ENCODE measurements at places on chromosomes 3 and 15.

GRCh38 chr15:89034305-89034704 lies 54.0 kb upstream of the ABHD2 start:
- no peak for DNase-seq

DNA sequence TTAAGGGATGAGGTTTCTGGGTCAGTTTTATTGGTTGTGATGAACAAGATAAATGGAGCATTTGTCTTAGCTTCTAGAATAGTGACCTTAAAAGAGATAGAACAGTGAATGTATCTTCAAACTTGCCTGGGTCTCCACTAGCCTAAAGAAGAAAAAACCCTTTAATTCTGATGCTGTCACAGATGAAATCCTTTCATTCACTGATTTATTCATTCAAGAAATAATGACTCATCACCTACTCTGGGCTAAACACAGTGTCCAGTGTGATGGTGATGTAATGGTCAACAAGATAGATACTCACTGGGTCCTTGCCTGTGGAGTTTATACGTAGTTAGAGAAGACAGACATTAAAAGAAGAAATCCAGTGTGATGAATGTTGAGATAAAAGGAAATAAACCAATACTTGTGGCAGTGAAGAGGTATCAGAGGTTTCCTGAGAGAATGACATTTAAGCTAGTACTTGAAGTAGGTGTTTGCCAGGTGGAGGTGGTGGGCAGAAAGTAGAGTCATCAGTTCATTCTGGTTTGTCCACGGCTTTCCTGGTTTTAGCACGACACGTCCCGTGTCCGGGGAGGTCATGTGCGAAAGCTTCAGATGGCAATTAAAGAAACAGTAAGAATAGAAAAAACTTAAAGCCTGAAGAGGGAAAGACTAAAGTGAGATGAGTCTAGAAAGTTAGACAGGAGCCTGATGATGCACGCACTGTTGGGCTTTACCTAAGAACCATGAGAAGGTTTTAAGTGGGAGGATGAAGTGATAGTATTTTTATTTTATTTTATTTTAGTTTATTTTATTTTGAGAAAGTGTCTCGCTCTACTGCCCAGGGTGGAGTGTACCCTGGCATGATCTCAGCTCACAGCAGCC lies 18.5 kb downstream of the PAK2 start:
- no peak for DNase-seq

DNA sequence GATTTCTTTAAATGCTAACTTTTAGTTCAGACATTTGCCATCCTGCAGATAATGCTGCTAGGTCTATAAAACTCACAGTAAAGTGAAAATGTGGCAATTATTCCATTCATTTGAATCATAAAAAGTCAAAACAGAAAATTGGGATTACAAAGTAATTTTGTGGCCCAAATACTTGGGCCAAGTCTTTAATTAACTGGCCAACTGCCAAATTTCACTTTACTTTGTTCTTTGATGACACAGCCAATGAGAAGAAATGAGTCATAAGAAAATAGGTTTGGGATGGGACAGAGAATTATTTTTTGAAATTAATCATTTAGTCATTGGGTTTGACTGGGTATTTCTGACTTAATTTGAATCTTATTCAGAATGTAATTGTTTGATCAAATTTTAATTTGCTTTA lies 89.8 kb upstream of the SLC2A2 start:
- DNase-seq: no peak

- no peak for DNase-seq
These were observed 20.3 kb upstream of the FRMD4B start for GRCh38 chr3:69406163-69406562.

DNA sequence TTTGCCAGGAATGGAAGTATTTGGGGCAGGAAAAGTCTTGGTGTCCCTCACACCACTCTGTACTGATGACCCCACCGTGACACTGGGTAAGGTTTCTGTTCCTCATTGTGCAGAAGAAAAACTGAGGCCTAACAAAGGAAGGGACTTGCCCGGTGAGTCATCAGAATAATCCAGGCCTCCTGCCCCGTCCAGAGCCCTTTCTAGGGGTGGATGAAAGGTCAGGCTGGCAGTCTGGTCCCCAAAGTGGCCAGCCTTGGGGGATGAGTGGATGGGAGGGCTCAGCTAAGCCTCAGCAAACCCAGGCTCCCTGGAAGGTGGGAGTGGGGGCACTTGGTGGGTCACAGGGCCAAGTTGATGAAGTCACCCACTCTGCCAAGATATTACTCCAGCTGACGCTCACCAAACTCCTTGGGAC lies 2.3 kb upstream of the DNAH1 start:
- DNase-seq: no peak

All from epithelial cell of prostate (primary cell).